ENCODE measurements at places on chromosomes 4 and X.

DNA sequence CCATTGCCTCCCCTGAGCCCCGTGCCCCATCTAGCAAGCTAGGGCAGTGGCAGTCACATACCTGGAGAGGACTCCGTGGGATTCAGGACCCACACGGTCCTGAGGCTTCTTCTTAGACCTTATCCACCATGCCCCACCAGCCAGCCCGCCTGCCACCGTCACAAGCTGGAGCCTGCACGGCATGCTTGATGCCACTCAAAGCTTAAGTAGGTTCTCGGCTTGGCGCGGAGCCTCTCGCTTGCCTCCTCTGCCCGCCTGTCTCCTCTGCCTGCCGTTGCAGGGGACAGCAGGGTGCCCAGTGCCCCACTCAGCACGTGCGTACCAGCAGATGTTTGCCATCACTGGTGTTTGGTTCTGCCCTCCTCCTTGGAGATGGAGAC lies 14.1 kb downstream of the PSAPL1 start:
- DNase-seq: peak; percentile 3

- DNase-seq: no peak
These were observed 164.7 kb upstream of the SLIT2 start for GRCh38 chr4:20086799-20087521.

GRCh38 chrX:38282049-38282448 lies 45.3 kb downstream of the RPGR start:
- no peak for DNase-seq

DNA sequence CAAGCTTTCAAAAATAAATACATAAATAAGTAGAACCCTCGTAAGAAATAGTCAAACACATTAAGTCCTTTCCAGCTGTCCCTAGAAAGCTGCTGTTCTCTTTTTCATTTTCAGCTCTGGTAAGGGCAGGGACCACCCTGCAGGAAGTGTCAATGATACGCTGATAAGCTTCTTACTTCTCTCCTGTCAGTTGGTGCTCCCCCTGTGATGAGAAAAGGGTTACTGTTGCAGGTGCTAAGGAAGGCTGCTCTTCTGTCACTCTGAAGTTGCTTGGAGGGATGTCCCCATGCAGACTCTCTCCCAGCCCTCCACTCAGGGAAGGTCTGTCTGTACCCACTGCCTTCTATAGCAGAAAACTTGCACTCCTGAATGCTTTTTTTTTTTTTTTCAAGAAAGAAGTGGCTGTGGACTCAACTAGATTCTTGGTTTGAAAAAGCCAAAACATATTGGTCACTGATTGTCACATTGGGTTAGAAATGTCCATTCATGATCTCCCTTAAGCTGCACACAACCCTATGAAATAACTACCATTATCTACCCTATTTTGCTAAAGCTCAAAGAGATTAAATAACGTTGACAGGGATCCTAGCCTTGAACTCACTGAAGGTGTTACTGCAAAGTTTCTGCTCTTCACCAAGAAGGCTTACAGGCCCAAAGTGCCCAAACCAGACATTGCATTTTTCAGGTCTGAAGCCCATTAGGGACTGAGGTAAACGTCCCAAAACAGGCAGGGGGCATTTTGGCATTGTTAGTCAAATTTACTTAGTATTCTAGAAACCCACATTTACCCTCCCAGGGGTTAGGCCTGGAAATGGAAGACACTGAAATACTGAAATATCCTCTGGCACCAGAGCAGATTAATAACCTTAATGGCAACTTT lies 1.2 kb downstream of the CXCL3 start:
- DNase-seq: no peak

DNA sequence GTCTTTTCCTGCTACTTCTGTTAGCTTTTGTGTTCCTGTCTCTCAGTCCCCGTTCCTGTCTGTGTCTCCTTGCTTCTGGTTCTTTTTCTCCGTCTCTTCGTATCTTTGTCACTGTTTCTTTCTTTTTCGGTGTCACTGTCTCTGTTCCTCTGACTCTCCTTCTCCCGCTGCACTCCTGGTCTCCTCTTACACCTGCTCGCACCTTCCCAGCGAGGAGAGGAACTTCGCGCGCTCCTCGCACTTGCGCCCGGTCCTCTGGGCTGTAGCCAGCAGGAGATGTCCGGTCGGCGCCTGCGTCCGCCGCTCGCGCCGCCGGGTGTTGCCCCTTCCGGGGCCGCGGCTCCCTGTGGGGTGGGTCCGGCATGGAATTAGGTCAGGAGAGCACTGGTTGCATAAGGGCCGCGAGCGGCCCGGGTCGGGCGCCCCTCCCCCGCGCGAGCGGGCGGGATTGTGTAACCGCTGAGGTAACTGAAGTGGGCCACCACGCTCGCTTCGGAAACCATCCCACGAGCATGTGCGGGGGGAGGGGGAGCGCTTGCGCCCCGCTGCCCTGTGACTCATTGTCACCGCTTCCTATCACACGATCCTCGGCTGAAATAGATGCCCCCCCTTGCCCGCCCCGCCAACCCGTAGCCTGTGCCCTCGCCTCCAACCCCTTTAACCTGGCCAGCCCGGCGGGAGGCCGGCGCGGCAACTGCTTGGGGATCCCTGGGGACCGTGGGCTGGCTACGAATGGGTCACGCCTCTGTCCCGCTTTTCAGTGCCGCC lies 1.6 kb downstream of the LONRF3 start:
- DNase-seq: peak; percentile 63

GRCh38 chrX:139766545-139766983 lies 58.6 kb upstream of the MCF2 start:
- DNase-seq: peak; percentile 7

- no peak for DNase-seq
These were observed 47.3 kb downstream of the RGS12 start for GRCh38 chr4:3340038-3340699.

DNA sequence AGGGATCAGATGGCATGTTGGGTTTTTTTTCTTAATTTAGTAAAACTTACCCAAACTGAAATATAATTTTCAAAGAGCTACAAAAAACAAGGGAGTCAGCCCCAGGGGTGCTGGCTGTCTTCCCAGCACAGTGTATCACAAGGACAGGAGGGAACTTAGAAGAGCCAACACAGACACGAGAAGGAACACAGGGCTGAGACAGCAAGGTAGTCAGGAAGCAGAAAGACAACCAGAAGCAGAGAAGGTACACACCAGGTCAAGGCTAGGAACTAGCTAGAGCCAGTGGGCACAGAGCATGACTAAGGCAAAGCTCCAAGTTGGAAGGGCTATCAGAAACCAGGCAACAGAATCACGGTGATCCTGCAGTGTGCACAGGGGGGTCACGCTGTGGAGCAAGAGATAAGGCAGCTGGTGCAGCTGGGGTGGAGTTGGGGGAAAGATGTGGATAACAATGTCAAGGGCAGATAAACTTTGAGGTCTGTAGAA lies 168.7 kb downstream of the NR3C2 start:
- no peak for DNase-seq

GRCh38 chr4:14792702-14793227 lies 209.5 kb upstream of the CPEB2 start:
- no peak for DNase-seq

DNA sequence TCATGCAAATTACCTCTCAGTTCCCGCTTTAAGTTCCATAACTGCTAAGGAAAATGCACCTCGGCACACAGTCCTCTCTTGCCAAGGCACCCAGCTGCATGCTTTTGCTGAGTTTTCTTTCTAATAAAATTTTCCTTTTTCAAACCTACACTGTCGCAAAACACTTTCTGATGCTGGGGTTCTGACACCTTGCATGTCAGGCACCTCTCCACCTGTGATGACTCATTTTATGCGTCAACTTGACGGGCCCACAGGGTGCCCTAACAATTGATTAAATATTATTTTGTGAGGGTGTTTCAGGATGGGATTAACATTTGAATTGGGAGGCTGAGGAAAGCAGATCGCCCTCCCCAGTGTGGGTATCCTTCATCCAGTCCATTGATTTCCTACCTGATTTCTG lies 291.0 kb upstream of the STS start:
- no peak for DNase-seq

- no peak for DNase-seq
These were observed 112.1 kb downstream of the CPZ start for GRCh38 chr4:8704632-8705031.

- DNase-seq: no peak
These were observed 142.7 kb downstream of the RPA4 start for GRCh38 chrX:97026406-97026805.

- no peak for DNase-seq
These were observed 936.2 kb upstream of the LCORL start for GRCh38 chr4:18957716-18958115.

DNA sequence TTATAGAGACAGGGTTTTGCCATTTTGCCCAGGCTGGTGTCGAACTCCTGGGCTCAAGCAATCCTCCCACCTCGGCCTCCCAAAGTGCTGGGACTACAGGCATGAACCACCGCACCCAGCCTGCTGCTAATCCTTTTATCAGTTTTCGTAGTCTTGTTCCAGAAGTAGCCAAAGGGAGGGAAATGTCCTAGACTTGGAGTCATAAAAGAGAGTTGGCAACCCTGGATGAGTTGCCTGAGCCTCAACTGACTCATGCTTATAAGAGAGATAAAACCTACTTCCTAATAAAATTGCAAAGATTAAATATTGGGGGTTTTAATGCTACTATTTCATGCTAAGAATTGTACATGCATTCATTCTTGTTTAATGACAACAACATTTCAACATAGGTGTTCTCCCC lies 44.3 kb downstream of the CD40LG start:
- DNase-seq: no peak

DNA sequence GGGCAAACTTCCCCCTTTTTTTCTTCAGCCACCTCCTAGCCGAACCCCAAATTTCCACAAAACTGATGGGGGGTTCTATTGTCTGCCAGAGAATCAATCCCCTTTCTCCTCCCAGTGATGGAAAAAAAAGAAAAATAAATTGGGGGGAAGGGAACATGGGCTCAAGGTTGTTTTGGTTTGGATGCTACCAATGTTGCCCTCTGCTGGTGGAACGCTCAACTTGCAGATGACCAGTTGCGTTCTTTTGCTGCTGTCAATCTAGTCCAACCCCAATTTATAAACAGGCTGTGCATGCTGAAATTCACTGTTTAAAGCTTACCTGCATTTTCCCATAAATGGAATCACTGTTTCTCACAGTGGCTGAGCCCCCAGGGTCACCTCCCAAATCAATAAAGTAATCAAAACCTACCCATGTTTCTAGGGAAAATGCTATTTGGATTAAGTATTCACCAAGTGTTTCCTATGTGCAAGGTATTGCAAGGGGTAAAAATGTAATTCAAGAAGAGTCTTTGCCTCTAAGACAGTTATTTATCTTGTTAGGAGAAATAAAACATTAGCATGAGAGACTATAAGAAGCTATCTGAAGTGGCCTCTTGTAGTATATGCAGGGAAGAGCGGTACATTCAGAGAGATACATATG lies 116.7 kb upstream of the TMEM164 start:
- DNase-seq: no peak

DNA sequence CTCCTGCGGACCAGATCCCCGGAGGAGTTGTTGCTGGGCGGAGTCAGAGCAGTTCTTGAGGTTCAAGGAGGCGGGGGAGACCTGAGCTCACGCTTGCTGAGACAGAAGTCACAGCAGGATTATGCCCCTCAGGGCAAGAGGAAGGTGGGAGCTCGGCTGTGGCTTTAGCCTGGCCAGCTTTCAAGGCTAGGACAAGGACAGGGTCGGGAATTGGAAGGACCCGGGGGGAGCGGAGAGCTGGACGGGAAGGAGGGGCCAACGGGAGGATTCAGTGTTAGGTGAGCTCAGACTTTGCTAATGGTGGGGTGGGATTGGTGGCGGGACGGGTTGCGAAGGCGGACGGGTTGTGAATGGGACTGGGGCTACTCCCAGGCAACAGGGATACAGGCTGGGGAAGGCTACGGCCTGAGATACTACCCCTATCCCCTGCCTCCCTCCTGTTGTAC lies at the start of gene RIBC1:
Gene RIBC1, plus strand, starts transcription at position 13 of the 446 bp plus-strand sequence. CDS start 3,404 bp downstream, outside the sequence.
- no peak for DNase-seq

- DNase-seq: no peak
These were observed 1614.4 kb downstream of the PCDH19 start for GRCh38 chrX:98795636-98796035.

DNA sequence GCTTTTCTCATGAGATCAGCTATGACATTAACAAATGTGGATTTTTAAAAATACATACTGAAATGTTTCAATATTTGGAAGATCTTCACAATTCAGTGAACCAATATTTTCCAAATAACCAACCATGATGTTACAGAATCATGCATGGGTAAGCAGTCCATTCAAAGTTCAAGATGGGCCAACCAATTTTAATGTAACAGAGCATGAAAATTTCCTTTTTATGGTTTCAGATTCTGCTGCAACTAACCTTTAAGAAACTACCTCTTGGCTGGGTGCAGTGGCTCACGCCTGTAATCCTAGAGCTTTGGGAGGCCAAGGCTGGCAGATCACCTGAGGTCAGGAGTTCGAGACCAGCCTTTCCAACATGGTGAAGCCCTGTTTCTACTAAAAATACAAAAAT lies 107.7 kb downstream of the RBM47 start:
- DNase-seq: no peak

DNA sequence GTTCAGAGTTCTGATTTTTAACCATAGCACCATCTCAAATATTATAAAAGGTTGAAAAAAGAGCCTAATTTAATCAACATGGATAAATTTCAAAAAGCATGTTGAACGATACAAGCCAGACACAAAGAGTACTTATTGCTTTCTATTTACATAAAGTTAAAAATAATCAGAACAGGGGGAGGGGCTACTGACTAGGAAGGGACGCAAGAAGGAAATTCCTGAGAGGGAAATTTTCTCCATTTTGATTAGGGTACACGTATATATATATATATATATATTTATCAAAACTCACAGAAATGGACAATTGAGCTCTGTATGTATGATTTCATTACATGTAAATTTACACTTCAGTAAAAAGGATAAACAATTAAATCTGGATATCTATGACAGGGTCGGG lies 482 bp upstream of the MBTPS2 start:
- DNase-seq: no peak

DNA sequence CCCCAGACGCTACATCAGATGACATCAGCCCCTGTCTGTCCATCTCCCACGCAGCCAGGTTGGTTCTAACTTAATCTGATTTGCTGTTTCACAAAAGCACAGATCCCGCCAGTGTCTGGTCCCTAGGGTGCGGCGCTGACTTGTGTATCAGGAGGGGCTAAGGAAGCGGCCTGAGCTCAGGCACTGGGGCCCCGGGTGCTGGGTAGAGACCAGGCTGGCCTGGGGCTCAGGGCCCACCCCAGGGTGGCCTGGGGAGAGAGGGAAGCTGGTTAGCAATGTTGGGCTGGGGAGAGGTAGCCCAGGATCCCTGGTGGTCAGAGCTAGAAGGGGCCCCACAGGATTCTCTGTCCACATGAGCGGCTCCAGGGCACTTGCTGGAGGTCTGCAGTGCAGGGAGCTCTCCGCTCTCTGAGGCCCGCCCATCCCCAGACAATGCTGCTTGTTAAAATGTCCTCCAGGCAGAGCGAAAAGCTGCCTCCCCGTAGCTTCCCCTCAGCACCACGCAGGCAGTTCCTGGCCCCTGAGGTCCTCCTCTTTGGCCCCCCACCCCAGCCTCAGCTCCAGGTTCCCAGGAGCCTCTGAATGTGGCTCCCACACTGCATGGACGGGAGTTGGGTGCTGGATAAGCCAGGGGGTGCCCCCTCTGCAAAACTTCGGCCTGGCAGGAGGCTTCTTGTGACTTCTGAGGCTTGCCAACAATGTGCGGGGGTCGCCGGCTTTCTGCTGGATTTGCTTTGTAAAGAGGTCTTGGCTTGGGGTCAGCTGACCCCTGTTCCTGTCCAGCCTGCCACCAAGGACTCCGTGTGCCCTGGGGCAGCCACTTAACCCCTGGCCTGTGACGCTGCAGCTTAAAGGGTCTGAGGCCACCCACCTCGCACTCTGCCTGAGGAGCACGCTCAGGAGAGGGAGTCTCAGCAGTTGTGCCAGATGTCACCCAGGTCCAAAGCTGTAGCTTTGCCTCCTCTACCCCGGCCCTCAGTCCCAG lies 112.9 kb downstream of the CPZ start:
- no peak for DNase-seq

All from activated CD4-positive, alpha-beta T cell treated with anti-CD3 and anti-CD28 coated beads for 1 hour (primary cell).